ENCODE measurements at places on chromosomes 2 and 18.

DNA sequence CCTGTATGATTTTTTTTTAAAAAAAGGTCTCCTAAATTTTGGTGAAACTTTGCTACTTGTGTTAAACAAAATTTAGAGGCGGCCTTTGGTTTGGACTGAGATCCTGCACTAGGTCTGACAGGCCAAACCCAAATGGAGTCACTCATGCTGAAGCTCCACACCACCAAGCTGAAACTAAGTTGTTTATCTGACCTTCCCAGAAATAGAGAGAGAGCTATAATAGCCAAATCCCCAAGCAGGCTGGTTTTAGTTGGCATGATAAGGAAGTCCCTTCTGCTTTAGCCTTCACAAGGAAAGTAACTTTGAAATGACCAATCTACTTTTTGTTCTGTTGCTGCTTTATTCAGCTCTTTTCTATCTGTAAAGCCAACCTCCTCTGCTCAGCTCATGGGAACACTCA is 17.1 kb upstream of the THUMPD2 start:
- DNase-seq: no peak

DNA sequence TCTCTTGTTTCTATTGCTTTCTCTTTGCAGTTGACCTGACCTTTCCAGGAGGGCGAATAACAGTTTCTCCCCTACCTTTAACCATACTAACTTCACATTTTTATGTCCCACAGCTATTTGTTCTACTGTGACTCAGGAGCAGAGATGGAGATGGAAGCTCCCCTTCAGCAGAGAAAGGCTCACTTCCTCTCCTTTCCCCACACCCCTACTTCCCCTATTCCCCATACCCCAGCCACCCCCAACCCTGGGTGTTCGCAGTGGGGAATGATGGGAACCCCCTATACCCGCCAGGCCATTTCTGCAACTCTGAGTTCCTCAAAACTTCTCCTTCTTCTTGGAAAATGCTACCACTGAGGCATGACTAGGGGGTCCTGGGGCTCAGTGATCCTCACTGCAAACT is 285.4 kb upstream of the MGAT5 start:
- peak; percentile 28 for DNase-seq

- no peak for DNase-seq
Measured at GRCh38 chr2:211864328-211864727, 674.3 kb downstream of the ERBB4 start.

DNA sequence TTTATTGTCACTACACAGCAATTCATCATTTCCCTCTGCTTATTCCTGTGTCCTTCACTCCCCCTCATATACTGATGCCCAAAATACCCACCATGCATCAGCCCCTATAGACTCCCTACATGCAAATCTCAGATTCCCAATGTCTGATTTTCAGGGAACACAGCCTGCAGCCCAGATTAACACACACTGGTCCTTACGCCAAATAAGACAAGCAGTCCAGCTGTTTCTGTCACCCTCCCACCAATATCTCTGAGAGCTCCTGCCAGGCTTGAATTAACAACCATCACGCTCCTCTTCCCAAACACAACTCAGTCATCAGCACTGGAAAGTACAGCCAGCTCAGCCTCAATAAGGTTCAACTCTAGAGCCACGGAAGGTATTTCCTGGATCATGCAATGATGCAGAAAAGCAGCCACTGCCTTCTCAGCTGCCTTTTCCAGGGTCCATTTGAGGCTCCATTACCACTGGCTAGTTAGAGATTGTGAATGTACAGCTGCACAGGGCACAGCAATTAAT is 39.0 kb upstream of the SLC35F5 start:
- DNase-seq: no peak

DNA sequence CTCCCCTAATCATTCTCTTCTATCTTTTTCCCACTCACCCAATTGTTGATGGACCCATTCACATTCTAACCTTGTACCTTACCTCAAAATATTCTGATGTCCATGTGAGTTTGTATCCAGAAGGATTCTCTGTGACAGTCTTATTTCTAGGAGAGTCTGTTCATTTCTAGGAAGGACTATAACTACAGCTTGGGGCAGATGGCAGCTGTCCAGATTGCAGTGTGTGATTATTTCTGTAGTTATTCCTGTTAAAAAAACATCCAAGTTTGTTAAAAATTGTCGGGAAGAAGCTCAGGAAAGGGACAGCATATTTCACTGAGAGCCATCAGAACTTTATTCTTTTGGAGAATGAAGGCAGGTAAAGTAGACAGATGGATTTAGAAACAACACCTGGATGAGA is 142.6 kb downstream of the RAPGEF4 start:
- no peak for DNase-seq

DNA sequence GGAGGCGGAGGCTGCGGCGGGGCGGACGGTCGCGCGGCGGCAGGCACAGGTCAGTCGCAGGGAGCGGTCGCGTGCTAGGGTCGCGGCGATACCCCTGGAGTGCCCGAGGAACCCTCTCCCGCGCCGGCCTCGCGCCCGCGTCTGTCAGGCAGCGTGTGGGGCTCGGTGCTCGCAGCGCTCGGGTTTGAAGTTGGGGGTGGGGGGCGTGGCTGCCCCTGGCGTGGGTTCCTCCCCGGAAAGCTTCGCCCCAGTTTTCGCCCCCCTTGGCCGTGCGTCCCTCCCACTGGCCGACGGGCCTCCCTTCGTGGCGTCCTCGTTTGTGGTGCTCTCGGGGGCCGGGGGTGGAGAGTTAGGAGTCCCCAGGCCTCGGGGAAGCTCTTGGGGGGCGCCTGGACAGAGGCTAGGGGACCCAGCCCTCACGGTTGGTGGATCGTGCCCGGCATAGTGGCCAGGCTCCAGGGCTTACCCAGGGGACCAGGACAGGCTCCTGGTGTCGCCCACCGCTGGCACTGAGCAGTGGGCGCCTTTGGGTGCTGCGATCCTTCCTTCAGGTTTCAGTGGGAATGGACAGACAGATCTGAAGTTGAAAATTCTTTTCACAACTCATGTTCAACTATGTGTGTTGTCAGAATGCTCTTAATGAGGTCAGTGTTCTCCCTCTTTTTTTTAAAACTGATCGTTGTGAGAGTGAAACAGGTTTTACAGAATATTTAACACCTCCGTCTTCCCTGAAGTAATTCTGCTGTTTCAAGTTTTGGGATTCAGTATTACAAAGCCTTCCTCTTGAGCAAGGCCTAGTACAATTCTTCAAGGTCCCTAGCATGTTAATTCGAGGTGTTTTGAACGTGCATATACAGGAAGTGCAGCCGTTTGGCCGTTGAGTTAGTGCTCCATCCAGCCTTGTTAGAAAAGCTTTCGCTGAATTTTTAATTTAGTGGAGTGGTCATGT is 604 bp downstream of the RALBP1 start:
- DNase-seq: no peak

- no peak for DNase-seq
Measured at GRCh38 chr2:98084869-98085238, 2.1 kb upstream of the VWA3B start.

DNA sequence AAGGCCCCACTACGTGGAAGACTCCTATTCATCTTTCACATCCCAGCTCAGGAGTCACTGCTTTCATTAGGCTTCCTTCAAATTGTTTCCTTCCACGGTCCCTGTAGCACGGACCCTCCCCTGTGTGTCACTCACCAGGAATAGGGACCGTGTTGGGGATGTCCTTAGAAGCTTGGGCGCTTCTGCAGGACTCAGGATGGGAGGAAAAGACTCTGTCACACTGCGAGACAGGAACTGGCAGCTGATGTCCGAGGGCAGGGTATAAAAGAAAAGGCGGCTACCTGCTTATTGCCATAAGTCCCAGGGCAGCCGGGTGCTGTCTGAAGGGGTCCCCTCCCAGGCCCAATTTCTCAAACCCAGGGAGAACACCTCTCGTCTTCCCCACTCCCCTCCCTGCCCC is 79.1 kb downstream of the BCL2L11 start:
- no peak for DNase-seq

DNA sequence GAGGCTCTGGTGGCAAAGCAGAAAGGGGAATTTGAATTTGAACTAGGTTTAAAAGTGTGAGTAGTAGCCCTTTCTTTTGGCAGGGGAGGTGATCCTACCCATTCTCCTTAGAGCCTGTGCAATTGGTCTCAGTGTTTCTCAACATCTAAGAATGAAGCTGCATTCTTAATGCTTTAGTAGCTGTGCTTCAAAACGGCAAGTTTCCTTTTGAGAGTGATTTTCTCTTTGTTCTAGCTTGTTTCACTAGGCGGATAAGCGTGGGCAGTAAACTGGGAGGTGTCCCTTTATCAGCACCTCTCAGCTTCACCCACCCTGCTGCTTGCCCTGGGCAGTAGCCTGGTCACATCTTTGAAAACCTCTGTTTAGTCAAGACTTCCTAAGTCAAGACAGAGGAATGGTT is 6.7 kb downstream of the CRIM1 start:
- DNase-seq: no peak

- no peak for DNase-seq
Measured at GRCh38 chr2:237322564-237322963, 91.4 kb downstream of the COL6A3 start.

GRCh38 chr2:33210626-33211025 is 263.9 kb downstream of the LTBP1 start:
- DNase-seq: no peak

GRCh38 chr2:145184741-145185651 is 665.1 kb upstream of the ZEB2 start:
- no peak for DNase-seq

GRCh38 chr18:2354292-2354691 is 217.0 kb downstream of the METTL4 start:
- DNase-seq: no peak

- DNase-seq: no peak
Measured at GRCh38 chr2:48109491-48110204, 203.3 kb upstream of the FBXO11 start.

DNA sequence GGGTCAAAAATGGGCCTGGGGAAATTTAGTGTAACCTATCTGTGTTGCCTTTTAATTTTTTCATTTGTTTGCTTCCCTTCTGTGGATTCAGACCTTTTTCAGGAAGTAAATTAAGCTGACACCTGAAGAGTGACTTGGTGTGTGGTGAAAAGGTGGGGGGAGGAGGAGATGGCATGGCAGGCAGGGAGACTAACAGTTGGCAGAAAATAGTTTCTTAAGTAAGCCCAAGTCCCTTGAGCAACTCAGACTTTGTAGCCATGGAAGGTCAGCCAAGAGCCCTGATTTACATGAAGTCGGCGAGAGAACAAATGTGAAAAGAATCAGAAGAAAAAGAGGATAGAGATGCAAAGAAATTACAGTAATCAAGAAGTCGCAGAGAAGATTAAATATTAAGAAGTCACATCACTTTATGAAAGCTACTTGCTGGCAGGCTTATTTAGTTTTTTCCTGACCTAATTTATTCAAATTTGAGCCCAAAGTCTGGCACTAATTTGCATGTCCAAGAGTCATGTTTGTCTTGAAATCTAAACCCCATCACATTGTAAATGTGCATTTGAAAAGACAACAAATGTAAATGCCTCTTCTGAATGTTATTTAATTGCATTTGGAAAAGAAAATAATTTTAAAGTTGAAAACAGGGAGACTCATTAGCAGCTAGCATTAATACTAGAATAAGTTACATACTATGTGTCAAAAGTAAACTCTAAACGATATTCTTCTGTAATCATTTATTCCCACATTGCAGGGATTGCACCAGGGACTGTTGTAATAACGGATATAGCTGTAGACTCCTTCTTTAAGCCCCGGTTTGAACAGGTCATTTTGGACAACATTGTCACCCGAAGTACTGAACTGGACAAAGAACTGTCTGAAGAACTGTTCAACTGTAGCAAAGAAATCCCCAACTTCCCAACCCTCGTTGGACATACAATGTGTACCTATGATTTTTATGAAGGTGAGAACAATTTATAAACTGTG is 19.3 kb downstream of the UPP2 start:
- no peak for DNase-seq

Measured in hippocampal formation (tissue), 2 donors.